ENCODE measurements at places on chromosomes 3 and 15. TPM values are rescaled to one million over a fixed set of nuclear protein-coding genes. Genes with fewer than 3 reads are reported as not detected.

MAP6D1 gene
- total RNA-seq = 2.6 TPM

MAPKAPK3 gene
- 417 TPM for total RNA-seq

PIERCE2 gene
- total RNA-seq = 3.0 TPM

TP63 gene
- 0.42 TPM for total RNA-seq

- no peak for DNase-seq
Measured at GRCh38 chr3:140252812-140253656, 318.0 kb downstream of the CLSTN2 start.

- no peak for DNase-seq
Measured at GRCh38 chr3:166405896-166406295, 568.7 kb upstream of the BCHE start.

DNA sequence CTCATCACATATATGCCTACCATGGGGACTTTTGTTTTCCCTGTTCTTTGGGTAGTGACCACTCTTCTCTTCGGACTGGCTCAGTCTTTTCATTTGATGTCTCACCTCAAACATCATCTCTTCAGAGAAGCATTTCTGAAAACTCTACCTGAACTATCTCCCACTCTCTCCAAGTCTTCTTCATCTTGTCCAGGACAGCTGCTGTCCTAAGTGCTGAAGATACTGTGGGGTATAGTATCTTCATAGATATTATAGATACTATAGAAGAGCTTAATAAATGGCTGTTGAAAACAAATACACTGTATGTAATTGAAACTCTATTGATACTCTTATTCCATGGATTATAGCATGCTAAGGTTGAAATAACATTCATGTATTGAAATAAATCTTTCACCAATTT is 672.3 kb downstream of the CADM2 start:
- DNase-seq = no peak

DNA sequence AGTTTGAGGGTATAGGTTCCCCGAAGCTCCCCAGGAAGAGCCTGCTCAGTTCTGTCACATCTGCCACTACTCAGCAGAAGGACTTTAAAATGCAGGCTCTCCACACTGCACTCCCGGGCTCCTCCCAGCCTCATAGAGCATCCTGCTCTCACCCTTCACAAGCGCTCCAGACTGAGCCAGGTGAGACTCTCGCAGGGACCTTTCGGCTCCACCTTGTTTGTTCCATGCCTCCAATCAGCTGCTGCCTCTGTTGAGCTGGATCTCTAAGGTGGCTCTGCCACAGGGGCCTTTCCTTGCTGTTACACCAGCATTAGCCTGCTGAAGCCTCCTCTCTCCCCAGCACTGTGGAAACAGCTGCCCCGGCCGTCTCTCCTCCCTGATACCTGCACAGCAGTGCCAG is 56.1 kb downstream of the SLCO3A1 start:
- DNase-seq = no peak
